ENCODE measurements at places on chromosomes 2 and 18.
A peak's percentile ranks its signal among the peaks of the same experiment; 100 is the strongest.

GRCh38 chr2:195659982-195660890 lies 3.2 kb downstream of the SLC39A10 start:
- peak; percentile 47 for DNase-seq

- no peak for DNase-seq
These were observed 245.7 kb downstream of the NBAS start for GRCh38 chr2:15315411-15315810.

GRCh38 chr2:36902385-36903120 lies 63.8 kb downstream of the STRN start:
- no peak for DNase-seq

GRCh38 chr2:102141970-102142828 lies at the start of gene IL1R1:
TSS of gene IL1R1 (plus strand) at chr2:102142746. CDS start at chr2:102157725, 14,979 bp downstream.
- DNase-seq: peak; percentile 70

- DNase-seq: no peak
These were observed 56.3 kb downstream of the MARCHF4 start for GRCh38 chr2:216315802-216316603.

DNA sequence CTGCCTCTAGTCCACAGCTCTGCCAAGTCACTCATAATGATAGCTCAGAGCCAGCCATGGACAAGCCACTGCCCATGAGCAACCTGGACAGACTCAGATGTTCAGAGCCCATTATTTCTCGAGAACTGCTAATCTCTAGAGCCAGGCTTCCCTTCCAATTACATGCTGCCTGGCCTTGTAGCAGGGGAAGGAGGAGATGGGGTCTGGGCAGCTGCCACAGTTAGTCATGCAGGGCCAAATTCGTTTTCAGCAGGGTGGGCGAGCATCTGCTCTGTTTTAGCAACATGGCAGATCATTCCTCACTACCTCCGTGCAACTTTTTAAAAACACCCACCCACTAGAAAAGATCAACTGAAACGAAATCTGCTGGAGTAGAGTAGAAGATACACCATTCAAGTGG lies 141.8 kb downstream of the MYO5B start:
- no peak for DNase-seq

GRCh38 chr2:10911291-10912075 lies at the start of gene KCNF1:
TSS of gene KCNF1 (plus strand) at chr2:10911934. CDS start at chr2:10912427, 493 bp downstream.
- no peak for DNase-seq

DNA sequence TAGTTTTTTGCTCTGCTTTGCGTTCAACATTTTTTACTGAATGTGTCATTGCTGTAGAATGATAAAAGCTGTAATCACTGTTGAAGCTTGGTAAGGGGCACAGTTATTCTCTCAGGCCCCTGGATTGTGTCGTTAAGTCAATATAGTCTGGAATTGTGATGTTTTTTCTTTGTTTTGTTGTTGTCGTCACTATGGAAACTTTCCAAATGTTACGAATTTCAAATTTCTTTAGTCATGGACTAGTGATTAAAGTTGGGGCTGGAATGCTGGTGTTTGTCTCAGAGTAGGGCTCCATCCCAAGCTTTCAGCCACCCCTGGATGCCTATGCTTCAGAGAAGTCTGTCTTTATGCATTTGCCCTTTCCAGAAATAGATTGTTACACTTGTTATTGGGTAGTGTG lies 287.2 kb downstream of the CDH19 start:
- no peak for DNase-seq

DNA sequence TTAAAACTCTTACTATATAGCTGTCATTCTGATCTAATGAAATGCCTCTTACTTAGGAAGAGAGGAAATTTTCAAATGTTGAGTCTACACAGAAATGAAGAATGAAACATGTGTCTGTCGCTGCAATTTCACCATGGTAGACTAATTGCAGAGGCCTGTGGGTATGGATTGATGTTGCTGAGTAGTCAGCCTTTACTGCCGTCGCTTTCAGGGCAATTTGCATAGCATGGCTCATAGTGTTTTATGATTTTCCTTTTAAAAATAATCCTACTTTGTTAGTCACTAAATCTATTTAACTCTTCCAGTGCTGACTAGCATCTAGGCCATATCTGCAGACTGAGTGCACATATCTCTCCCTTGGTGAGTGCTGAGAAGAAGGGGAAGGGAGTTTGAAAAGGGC lies 819.2 kb downstream of the SATB2 start:
- no peak for DNase-seq

All from AG09319 (cell line).